ENCODE measurements at places on chromosomes 12 and 14. TPM values are rescaled to one million over a fixed set of nuclear protein-coding genes. Genes with fewer than 3 reads are reported as not detected.

Gene LBHD2
- total RNA-seq: not detected

GRCh38 chr12:47102845-47103651, 23.3 kb upstream of the AMIGO2 start:
- no peak for DNase-seq
- H3K4me3 ChIP-seq: no peak overlapping the region
- no peaks in the 10 kb centered on the region for H3K36me3 ChIP-seq
- peak overlapping the region; percentile 94 for H3K27ac ChIP-seq
- no peaks in the 10 kb centered on the region for H3K27me3 ChIP-seq

- no peak for DNase-seq
- no peaks in the 10 kb centered on the region for H3K27me3 ChIP-seq
- H3K4me1 ChIP-seq: no peaks in the 10 kb centered on the region
- H3K36me3 ChIP-seq: peaks cover 2% of the 10 kb centered on the region
These were observed 45.4 kb downstream of the DCAF5 start for GRCh38 chr14:69107407-69108003.

DNA sequence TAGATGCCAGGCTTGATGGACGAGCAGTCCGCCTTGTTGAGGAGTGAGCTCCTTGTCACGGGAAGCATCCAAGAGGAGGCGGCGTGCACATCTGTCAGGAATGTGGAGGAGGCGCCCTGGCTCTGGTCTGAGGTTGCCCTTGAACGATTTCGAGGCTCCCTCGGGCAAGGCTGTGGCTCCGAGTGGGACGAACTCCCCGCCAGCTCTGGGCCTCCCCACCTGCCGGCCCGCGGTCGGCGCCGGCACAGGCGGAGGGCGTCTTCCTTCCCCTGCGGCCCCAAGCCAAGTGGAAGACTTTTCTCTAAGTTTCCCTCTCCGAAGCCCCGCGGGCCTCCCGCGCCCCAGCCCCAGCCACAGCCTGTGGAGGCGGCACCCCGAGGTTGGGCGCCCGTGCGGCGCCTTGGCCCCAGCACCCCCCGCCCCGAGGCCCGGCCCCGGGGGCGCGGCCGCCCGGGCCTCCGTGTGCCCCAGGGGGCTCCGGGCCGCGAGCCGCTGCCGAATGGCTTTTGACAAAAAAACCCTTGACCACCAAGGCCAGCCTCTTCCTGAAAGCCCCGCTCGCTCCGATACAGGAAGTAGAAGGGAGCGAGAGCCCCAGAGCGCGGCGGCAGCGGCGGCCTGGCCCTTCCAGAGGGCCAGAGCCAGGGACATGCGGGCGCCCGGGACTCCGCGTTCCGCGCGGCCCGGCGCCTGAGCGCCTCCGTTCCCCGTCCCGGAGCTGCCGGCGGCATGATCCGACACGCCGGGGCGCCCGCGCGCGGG, at the start of gene RIN3:
TSS of gene RIN3 (plus strand) at position 578 of the 762 bp plus-strand sequence. CDS start at position 730, 152 bp downstream.
- H3K27me3 ChIP-seq: no peaks in the 10 kb centered on the region
- H3K4me1 ChIP-seq: no peaks in the 10 kb centered on the region
- peak; percentile 81 for DNase-seq
- peak within 1 kb of the TSS; percentile 80 for H3K27ac ChIP-seq
- no peaks in the 10 kb centered on the region for H3K36me3 ChIP-seq
- H3K4me3 ChIP-seq: peak within 1 kb of the TSS; percentile 74
